CD4-positive, alpha-beta T cell treated with Interleukin-1 beta for 1 hour (primary cell): ENCODE measurements at places on chromosomes 3 and 15.

GRCh38 chr3:42492508-42493080 lies 9.8 kb upstream of the VIPR1 start:
- no peak for DNase-seq

DNA sequence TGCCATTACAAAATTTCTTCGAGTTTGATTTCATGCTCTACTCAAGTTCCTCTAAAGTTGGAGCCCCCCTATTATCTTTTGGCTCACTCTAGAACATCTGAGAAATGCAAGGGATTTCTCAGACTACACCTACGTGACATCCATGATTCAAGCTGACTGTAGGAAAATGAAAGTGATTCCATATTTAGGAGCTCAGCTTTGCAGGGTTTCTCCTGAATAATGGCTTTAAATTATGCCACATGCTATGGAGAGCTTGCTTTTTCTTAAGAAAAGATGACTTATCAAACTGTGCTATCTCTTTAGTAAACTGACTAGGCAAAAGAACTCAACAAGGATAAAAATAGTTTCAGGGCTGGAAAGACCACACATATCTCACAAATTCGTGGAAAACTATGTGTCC lies 292.1 kb downstream of the LSAMP start:
- DNase-seq, result no peak

DNA sequence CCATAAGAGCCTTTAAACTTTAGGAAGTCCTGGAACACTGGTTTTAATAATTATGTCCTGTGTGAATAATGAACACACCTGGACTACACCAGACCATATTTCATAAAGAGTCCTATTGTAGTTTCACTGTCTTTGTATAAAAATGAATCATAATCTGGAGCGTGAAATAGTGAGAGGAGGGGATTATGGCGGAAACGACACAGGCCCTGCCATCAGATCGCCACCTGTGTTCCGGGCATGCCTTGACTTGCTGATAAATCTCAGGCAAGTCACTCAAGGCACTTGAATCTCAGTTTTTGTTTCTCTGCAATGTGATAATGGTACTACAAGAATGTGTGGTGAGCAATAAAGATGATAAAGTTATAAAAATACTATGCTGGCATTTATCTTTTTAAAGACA lies 995.5 kb downstream of the MCTP2 start:
- no peak for DNase-seq

DNA sequence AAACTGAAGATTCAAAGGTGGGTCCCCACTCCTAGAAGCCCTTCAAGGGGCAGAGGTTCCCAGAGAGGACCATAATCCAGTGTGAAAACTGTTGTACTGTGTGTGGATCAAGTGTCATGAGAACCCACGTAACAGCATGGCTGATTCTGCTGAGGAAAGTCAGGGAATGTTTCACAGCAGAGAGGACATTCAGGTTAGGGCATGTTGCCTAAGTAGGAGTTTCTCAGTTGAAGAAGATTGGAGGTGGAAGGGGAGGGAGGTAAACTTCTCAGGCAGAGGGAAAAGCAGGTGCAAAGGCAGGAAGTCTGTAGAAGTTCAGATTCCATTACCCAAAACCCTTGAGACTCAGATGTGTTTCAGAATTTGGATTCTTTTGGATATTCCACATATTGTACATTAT lies 246.1 kb upstream of the NR2E3 start:
- no peak for DNase-seq

- DNase-seq, result no peak
Observed at GRCh38 chr15:44545913-44546802, 9.2 kb downstream of the EIF3J start.

- DNase-seq, result no peak
Observed at GRCh38 chr3:128313935-128314334, 152.8 kb downstream of the DNAJB8 start.

- DNase-seq, result no peak
Observed at GRCh38 chr3:52893723-52894122, 3.6 kb downstream of the STIMATE start.

DNA sequence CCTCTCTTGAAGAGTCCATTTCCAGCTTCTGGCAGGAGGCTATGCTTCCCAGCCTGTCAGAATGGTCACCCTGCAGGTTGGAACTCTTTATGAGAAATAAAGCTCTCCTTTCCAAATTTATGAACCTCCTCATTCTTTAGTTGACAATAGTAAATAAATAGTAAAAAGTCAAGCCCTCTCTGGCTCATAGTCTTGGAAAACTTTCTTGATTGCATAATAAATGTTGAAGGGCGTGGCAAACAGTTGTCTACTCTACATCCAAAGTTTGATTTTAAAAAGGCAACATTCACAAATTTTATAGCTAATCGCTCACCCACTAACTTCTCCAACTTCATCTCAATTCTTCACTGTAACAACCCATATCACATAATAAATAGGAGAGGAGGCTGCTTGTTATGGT lies 58.8 kb downstream of the MCF2L2 start:
- no peak for DNase-seq

DNA sequence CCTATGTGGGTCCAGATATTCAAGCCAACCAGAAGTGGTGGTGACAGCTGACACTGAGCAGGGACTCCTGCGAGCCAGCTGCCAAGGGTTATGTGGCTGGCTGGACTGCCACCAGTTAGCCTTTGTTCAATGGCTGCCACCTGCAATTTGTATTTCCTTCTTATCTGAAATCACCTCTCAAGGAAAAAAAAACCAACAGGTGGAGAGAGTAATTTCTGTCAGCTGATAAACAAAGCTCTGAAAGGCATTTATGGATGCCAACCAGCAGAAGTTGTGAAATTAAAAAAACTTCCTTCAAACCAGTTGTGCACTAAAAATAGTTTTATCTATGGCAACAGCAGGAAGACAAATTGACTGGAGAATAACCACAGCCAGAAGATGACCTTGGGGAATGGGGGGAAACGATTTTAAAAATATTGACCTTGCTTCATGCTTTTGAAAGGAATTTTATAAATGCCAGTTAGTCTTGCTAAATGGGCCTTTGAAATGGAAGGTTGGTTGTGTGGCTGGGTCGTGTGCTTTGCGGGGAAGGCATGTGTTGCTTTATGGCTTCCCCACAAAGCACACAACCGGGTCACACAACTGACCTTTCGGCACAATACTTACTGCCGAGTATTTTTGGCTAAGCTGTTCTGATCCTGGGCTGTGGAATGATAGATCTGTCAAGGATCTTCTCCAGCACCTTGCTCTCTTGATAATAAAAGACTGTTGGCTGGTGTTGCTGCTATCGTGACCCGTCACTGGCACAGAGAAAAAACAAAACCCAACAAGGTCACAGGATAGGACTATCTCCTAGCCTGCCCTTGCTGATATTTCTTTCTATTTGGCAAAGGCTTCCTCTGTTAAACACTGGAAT lies 3.5 kb downstream of the MYZAP start:
- no peak for DNase-seq

DNA sequence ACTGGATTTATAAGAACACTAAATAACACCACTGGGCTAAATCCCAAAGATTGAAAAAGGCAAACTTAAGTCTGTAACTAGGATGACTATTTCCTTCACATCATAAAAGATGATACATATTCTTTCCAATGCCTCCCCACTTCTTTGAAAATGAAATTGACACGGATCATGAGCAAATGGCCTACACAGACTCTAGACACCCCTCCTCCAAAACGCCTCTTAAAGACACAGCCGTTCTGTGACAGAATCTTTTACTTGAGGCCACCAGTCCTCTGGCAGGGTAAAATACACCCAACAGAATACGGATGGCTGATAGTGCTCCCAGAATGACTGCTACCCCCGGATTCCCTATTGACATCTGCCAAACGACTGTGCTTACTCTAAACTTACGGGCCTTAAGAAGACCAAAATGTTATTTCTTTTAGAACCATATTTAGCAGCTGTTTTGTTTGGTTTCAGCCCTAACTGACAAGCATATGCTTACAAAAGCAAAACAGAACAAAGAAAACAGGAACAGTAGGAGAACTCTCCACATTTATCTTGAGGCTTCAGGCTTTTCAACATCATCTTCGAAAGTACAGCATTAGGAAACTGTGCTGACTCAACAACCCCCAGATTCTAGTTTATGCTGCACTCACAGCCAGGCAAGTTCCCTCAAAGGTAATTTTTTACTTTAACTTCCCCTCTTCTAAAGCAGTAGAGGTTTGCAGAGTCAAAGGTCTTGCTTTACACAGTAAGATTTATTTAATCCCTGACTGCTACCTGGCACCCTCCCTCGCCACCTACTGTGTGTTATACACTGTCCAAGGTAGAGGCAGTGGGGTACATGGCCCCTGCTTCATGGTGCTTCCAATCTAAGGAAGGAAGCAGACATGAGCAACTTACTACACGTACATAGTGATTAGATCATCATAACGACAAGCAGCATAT lies 84.3 kb downstream of the TNIK start:
- DNase-seq, result no peak

GRCh38 chr3:171900446-171900845 lies 57.3 kb downstream of the TMEM212 start:
- no peak for DNase-seq

DNA sequence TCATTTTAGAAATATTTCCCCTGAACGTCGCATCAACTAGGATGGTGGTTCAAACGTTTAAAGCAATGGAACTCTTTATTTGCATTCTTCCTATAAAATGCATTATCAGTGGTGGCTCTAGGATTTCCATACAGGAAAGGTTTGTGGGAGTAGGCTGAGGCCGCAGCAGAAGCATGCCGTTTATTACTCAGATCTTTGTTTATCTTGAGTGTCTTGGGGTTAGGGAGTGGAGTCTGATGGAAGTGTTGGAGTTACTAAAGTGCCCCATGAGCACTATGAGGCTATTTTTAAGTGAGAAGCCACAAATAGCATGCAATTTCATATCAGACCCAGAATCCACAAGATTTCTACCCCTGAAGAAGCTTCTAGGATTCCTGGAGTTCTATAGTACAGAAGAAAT lies 26.2 kb downstream of the ATOSA start:
- no peak for DNase-seq

- no peak for DNase-seq
Observed at GRCh38 chr15:89338036-89338435, 3.4 kb upstream of the POLG start.

- no peak for DNase-seq
Observed at GRCh38 chr3:79810581-79810980, 42.8 kb upstream of the ROBO1 start.

- DNase-seq, result no peak
Observed at GRCh38 chr15:26888761-26889160, 21.9 kb downstream of the GABRA5 start.
